NCI-H748 treated with DMSO at 0.1 percent for 48 hours (cell line): ENCODE measurements at places on chromosomes 1 and 21.

- DNase-seq: no peak
These were observed 203.0 kb downstream of the TGFB2 start for GRCh38 chr1:218547957-218548730.

- DNase-seq: no peak
These were observed 239.1 kb upstream of the TMEM51 start for GRCh38 chr1:14914351-14914988.

DNA sequence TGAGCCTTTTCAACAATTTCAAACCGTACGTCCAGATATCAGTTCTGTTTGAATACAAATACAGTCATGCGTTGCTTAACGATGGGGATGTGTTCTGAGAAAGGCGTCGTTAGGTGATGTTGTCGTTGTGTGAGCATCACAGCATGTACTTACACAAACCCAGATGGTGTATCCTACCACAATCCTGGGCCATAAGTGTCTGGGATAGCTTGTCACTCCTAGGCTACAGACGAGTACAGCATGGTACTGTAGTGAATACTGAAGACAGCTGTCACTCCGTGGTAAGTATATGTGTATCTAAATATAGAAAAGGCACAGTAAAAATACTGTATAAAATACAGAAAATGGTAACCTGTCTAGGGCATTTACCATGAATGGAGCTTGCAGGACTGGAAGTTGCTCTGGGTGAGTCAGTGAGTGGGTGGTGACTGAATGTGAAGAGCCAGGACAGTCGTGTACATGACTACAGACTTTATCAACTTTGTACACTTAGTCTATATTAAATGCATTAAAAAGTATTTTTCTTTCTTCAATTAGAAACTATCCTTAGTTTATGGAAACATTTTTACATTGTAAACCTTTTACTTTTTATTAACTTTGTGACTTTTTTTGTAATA, 10.5 kb upstream of the OR2W3 start:
- DNase-seq: no peak

DNA sequence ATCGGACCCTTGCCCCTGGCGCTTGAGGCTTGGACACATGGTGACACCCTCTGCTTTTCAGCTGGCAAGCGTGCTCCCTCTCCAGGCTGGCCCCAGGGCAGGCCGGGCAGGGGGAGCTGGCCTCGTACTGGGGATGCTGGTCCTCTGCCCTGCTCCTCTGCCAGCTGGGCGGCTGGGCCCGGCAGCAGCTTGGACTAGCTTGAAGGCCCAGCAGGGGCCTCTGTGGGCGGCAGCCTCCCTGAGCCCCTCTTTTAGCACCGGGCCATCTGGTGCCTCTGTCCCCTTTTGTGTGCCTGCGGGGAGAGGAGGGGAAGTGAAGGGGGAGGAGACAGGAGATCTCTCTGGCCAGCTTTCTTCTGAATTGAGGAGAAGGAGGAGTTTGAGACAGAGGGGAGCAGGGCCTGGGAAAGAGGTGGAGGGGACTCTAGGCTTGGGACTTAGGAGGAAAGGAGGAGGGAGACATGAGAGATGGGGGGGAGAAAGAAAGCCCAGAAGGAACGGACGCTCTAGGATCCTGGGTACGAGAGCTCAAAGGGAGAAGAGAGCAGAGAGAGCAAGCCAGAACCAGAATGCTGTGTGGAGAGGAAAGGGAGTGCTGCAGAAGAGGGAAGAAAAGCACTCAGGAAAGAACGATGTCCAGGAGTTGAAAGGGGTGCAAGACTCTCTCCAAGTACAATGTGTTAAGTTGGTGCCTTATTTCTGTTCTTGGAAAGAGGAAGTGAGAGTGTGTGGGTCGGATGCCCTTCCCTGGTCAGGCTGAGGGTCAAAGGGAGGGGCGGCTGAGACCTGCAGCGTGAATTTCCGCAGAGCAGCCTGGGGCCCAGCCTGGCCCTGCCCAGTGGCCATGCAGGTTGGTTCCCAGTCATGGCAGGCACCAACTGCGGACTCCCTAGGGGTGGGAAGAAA, 40.3 kb downstream of the IER5 start:
- DNase-seq: no peak

DNA sequence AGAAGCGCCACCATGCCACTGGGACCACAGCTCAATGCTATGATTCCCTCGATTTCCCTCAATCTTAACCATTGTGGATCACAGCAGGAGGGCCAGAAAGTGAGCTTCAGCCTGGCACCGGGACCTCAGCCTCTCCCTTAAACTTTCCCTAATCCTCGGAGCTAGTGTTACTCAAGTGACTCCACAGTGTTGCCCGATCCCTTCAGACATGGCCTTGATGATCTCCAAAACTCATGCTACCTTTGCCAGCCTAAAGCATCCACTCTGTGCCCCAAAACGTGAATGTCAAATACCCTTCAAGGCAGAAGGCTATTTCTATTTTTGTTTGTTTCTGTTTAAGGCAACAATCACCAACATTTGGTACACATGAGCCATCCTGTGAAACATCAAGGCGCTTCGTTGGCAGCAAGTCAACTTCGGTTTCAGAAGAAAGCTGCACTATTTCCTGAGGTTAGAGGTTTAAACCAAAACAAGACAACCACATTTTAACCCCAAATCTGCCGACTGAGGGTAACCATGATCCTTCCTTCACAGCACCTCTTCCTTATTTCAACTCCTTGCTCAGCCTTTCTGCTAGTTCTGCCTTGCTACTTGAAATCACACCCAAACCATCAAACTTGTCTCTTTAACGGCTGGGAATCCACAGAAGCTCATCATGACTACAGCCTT, 94.4 kb upstream of the KRTAP19-8 start:
- no peak for DNase-seq

DNA sequence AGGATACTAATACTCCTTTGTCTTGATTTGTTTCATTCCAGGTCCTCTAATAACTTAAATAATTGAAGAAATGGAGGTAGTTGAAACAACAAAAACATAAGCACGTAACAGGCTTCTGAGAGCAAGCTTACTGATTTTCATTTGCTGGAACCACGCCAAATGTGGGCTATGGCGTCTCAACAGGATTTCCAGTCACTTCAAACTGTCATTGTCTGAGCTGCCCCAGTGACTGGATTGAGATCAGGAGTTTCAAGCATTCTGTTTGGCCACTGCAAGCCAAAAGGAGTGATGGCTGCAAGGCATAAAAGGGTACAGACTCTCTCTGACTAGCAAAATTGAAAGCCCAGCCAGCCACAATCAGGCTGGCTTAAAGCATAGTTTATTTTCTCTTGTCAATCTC, 289.9 kb downstream of the DPYD start:
- DNase-seq: peak; percentile 67

GRCh38 chr1:242016479-242016878, 17.6 kb upstream of the MAP1LC3C start:
- DNase-seq: no peak

- no peak for DNase-seq
These were observed 2.8 kb downstream of the SMCP start for GRCh38 chr1:152880907-152881306.

- DNase-seq: no peak
These were observed 178.7 kb downstream of the MRPL39 start for GRCh38 chr21:25428537-25428936.
